ENCODE measurements at places on chromosomes 3 and 15.
A peak's percentile ranks its signal among the peaks of the same experiment; 100 is the strongest.

DNA sequence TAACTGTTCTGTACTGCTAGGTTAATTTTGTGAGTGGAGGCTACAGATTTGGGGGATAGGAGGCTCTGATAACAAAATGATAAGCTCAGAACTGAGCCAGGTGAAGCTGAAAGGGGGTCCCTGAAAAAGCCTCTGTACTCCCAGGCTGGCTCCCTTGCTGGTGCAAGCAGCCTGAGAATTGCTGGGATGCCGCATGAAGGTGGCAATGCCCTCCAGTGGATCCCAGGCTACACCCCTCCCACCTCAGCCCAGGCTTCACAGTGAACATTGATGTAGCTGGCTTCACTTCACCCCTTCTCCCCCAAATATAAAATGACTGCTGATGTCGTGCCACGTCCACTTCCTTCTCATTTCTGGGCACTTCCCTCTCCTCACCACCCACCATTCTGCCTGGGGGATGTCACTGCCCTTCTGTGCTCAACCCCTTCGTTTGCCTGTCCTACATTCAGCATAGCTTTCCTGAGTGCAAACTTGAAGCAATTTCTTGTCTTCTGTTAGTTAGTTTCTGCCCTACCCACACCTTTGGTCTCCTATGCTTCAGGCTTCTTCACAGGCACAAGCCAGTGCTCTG lies 9.7 kb upstream of the ARHGEF26 start:
- DNase-seq: no peak

DNA sequence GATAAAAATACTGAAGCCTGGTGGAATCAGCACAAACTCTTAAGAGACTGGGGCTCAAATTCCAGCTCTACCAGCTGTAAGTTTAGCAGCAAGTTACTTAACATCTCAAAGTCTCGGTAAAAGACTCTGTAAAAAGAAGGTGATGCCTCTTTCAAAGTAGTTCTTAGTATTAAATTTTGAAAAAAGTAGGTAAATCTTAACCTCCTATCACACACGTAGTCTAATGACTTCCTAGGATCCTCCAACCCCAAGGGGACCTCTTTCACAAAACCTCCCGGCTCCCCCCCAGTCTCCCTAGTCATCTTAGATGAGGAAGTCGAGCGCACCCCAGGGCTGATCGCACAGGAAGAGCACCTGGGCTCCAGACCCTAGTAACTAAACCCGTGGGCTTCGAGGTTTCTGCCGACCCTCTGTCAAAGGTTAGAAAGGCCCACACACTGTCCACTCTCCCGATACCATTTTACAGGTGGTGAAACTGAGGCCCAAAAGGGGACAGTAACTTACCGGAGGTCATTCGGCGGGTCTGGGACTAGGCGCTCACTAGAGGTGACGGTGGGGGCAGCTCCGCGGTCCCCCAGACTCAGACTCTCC lies 427 bp downstream of the MBD4 start:
- DNase-seq: no peak

- DNase-seq: no peak
These were observed 77.9 kb downstream of the TRPC1 start for GRCh38 chr3:142801746-142802145.

DNA sequence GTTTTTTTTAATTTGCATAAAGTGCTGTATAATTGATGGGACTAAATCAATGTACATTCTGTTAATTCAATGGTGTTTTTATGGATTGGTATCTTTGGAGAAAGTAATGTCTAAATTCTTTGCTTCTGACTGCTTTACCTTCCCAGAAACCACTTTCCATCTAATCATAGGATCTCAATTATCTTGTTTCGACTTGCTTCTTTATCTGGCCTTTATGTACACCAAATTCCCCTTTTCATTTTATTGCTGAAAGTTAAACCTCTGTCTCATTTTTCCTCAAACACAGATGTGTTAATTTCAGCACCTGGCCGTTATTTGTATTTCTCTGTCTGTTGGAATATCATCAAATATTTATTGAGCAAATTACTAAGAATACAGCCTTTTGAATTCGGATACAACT lies 287.3 kb upstream of the GBE1 start:
- DNase-seq: no peak

DNA sequence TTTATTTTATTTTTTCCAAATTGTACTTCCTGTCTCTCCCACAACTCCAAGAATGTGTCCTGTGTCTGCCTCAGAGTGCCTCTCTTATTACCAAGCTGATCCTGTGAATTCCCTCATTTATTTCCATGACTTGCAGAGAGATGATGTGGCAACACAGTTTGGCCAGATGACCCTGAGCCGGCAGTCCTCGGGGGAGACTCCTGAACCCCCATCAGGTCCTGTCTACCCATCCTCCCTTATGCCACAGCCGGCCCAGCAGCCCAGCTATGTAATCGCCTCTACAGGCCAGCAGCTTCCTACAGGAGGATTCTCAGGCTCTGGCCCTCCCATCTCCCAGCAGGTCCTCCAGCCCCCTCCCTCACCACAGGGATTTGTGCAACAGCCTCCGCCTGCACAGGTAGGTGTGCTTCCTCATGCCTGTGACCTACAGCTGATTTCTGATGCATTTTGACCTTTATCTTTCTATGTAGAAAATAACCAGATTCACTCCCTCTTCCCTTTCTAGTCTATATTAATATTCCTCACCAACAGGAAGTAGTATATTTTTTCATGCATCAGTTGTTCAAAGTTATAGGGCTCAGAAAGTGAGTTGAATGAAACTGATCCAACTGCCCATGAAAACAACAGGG lies 100.0 kb downstream of the ARPP21 start:
- DNase-seq: no peak

GRCh38 chr3:4492208-4493013 lies 737 bp upstream of the ITPR1 start:
- DNase-seq: no peak

GRCh38 chr3:124785973-124786372 lies 55.7 kb downstream of the UMPS start:
- no peak for DNase-seq

DNA sequence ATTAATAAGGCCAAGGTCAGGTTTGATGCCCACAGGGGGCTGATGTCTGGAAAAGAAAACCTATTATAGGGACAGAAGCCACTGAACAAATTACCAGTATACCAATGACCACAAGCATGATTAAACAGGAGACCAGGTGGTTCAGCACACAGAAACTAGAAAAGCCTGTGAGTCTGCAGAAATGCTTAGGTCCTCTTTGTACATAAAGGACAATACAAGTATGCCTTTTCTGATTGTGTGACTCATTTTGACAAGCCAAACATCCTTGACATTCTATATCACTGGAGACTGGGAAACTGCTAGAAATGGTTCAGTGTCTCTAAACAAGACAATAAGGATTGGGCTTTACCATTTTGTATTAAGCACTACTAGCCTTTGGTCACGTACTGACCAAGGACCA lies 113.2 kb upstream of the MYO5C start:
- no peak for DNase-seq

DNA sequence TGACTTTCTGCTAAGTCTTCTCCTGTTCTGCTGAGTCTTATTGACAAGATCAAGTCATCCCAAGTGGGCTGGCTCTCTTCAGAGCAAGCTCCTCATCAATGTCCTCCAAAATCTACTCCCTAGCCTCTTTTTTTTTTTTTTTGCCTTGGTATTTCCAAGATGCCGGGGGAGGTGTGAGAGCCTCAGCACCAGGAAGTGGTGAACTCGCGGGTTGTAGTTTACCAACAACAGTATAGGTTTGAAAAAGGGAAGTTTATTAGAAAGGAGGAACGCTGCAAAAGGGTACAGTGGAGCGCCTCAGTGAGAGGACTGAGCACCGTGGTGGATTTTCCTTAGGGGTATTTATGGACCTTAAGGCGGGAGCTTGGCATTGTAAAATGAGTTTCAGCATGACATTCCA lies 94.3 kb upstream of the SGO1 start:
- DNase-seq: no peak

- DNase-seq: peak; percentile 24
These were observed 31.2 kb upstream of the USP3 start for GRCh38 chr15:63473007-63473748.

GRCh38 chr3:109387201-109387600 lies 49.9 kb upstream of the DPPA4 start:
- DNase-seq: no peak

- DNase-seq: no peak
These were observed 202.9 kb downstream of the LRRC3B start for GRCh38 chr3:26825454-26825853.

- DNase-seq: no peak
These were observed 6.0 kb upstream of the HERC1 start for GRCh38 chr15:63839722-63840121.

DNA sequence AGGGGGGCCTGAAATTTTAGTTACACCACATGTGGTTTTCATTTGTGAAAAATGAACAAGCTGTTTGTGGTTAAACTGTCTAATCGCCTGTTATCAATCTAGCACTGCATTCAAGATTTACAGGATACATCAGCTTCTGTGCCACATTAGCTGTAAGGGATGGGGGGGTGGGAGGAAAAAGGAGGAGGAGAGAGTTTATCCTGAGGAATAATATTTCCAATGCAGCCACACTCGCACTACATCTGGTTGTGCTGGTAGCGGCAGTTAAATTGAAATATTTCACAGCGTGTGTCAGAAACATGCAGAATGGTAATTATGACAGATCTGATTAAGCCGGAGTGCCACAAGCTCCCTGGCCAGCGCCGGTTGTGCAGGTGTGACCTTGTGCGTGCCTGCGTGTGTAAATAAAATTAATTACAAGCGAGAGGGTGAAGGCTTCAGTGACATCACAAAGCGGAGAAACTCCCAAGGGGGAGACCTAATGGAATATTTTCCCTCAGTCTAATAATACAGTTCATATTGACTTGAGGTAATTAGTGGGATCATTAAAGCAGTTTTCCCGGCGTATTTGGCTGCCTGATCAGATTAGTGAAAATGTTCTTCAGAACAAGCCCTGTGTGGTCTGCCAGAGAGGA lies 55.5 kb downstream of the SATB1 start:
- DNase-seq: no peak

DNA sequence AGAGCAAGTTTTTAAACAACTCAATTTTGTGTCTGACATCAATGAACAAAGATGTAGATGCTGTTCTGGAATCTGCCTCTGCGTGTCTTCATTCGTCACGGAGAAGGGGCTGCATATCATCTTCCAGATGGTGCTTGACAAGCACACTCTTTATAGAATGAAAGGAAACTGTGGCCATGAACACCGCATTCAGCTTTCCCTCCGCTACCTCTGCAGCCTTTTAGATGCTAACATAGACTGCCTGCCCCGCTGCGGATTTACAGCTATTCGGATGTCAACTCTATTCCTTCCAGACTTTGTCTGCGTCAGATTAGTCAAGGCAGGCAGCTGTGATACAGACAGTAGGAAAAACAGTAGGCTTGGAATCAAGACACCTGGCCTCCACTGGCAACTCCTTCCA lies 232.9 kb downstream of the TJP1 start:
- DNase-seq: no peak

GRCh38 chr3:50447290-50447840 lies 56.1 kb downstream of the CACNA2D2 start:
- no peak for DNase-seq

- DNase-seq: no peak
These were observed 45.4 kb downstream of the EPHB1 start for GRCh38 chr3:134840459-134840858.

- no peak for DNase-seq
These were observed 46.0 kb downstream of the PPCDC start for GRCh38 chr15:75069301-75069925.

DNA sequence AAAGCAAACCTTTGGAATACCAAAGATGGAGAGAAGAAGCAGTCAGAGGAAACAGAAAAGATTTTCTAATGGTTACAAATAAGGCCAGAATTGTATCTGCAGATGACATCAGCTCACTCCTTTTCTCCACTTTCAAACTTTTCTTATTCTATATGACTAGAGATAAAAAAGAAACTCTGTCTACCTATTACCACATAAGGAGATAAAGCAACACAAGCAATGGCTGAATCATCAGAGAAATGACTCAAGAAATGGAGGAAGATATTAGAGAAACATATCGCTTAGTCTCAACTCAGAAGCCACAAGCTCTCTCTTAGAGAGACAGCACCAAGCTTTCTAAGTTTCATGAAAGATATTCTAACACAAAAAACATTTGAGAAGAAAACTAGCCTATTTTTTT lies 784.0 kb downstream of the ZPLD1 start:
- no peak for DNase-seq

DNA sequence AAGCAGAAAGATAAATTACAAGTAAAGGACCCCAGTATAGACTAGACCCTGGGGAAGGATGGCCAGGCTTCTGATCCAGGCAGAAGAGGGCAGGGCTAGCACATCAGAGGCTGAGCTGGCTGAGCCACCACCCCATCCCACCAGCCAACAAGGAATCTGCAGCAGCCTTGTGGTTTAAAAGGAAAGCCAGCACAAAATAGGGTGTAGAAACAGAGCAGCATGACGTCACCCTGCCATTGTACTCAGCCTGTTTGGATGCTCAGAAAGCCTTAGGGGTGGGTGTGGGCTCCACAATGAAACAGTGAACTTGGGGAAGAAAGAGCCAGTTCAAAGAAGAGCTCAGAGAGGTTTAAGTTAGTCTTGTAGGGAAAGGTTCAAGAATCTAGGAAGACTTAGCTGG lies 28.2 kb downstream of the DUOX1 start:
- no peak for DNase-seq

DNA sequence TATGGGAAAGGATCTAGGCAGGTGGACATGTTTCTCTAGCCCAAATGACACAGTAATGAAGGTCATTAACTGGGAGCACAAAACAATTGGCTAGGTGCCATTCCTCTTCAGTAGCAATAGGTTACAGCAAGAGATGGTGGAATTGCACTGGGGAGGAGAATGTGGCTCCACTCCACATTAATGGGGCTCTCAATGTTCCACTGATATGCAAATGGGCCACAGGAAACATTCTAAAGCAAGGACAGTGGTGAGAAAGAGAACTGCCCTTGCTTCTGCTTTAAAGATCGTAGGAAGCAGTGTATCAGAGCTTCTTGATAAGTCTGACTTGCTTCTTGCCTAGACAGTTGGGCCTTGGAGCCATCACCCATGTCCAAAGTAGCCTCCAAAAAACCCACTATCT lies 271.4 kb upstream of the PPP2R3A start:
- no peak for DNase-seq

GRCh38 chr3:10574101-10574620 lies 68.8 kb upstream of the ATP2B2 start:
- DNase-seq: no peak

DNA sequence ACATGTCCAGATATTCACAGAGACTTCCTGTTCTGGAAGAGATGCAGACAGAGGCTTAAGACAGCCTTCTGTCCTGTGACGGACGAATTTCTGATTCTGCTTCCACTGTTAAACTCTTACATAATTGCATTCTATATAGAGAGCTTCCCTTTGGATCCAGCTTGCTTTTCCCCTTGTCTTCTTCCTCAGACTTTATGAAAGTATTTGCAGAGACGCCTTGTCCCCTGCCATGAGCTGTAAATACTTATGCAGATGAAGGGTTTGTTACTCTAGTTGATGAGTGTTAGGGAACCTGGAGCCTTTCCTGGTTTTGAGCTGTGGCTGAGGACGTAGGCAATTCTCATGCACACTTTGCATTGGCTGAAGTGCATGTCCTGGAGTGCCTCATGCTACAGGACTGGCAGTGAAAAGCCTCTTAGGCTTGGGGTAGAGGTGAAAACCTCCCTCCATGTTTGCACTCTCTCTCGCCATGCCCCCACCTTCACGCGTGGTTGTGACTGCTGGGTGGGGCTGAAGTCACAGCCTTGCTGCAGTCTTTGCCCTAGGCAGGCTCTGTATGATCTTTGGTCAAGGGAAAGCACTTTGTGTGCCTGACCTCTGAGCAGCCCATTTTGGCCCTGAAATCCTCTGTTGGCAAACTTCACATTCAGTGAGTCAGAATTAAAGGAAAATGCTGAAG lies 286.6 kb downstream of the PTPRG start:
- DNase-seq: no peak
